Stimulated activated CD8-positive, alpha-beta memory T cell treated with anti-CD3 and anti-CD28 coated beads, Interleukin-12 subunit alpha, Interleukin-12 subunit beta, amount 100 ng/mL, for 4 hours (primary cell): ENCODE measurements at places on chromosomes 12 and 14.

GRCh38 chr14:69152181-69152901, 578 bp downstream of the DCAF5 start:
- DNase-seq: no peak

DNA sequence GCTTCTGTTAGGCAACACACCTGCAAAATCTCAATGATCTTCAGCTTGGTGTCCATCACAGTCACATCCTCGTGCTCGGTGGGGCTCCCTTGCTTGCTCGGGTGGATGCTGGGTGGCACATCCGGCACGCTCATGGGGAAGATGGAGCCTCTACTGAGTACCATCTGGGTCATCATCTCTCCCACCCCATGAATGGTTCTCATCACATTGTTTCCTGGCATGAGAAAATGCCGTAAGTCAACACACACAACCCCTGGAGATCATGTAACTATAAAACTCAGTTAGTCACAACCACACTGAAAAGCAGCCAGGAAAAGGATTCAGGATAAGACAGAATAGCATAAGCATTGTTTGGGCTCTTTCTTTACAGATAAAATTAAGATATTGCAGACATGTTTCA, 201.1 kb downstream of the ITPR2 start:
- no peak for DNase-seq

DNA sequence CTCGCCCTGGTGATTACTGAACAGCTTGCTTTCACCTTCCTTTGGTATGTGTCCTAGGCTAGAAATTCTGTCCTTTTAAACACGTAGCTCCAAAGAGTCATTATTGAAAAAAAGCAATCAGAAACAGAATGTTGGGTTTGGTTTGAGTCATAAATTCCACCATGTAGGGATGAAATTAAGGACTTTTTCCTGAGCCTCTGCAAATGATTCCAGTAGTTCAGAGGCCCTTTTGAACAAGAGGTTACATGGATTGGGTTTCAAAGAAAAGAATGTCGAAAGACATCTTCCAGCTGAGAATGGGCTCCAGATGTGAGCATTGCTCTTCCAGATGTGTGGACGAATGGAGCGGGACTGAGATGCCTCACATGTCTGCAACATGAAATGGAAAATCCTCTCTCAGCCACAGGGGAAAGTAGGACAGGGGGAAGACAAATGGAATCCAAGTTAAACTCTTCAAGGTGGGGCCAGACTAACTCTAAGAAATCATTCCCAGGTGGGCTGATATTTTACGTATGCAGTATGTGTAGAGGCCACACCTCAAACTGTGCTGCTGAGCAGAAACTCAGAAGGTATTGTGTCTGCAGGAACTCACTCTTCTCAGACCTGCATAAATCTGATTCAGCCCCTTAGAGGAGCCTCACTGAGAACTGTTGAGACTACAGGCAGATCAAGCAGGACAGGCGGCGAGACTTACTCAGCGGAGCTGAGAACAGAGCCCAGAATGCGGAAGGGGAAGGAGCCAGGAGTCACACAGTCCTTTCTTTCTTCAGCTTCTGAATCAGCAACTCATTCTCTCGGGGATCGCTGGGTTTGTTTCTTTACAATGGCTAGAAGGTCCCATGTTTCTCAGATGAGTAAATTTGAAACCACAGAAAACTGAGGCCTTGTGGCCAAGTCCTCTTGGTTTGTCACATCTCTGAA, 23.3 kb upstream of the EMP1 start:
- no peak for DNase-seq

GRCh38 chr14:68695326-68695768, 97.5 kb downstream of the ZFP36L1 start:
- DNase-seq: peak; percentile 28

GRCh38 chr12:5626151-5626550, 194.2 kb downstream of the NTF3 start:
- DNase-seq: no peak

DNA sequence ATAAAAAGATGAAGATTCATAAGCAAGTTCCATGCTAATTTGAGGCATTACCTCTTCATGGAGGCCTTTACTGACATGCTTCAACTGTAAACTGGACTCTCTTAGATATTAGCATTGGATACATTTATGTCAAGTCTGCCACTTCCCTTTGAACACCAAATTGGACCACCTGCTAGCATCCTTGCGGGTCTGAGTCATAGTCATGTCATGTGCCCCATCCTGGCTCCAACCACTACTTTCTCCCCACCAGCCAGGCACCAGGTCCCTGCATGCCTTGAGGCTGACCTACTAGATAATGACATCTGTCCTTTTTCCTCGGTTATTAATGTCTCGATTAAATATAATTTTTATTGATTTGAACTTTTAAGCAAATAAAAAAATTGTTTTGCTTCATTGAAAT, 32.9 kb upstream of the EEA1 start:
- no peak for DNase-seq

DNA sequence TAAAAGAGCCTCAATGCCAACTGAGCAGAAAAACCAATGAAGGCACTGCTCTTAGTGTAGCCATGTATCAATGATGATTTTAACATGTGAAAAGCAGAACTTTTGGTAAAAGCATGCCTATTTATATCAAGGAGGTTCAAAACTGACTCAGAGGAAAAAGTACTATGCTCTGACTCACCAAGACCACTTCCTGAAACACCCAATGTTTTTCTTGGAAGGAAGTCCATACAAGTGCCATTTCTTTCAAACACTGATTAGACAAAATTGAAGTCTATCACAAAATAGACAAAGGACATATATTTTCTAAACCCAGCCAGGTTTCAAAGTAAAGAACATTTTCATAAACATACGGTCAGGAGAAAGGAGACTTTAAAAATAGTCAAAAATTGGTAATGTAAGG, 88.6 kb downstream of the EPS8 start:
- no peak for DNase-seq

- DNase-seq: no peak
These were observed 1.8 kb downstream of the PTPN6 start for GRCh38 chr12:6952863-6953441.

DNA sequence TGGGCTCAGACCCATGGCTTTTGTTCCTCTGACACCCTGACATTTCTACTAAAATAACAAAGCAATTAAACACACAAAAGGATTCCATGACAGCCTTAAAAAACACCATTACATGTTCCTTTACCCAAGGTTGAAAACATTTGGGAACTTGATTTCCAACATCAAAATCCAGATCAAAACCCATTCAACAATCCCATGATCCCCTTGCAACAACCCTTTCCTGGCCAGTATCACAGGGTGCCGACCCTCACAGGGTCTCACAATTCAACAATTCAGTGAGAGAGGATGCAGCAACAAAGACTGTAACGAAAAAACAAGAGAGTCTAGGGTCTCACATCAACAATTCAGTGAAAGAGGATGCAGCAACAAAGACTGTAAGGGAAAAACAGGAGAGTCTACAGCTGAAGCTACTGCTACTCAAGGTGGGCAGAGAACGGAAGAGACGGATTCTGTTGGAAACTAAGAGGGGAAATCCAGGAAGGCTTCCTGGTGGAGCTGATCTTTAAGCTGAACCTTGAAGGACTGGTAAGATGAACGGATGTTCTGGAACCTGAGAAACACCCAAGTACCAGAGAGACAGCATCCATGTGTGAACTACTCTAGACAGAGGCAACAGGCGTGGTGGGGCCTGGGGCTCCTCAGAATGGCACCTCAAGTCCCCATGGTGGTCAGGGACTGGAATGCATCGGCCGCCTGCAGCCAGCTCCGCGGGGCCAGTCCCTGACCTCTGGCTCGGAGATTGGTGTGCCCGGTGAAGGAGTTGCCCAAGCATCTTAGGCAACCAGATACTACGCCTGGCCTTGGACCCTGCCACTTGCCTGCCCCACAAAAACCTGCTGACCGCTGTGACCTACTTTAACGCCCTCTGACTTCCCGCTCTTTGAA, 22.7 kb upstream of the ZFP36L1 start:
- DNase-seq: no peak

- peak; percentile 82 for DNase-seq
These were observed at the start of gene GCN1 for GRCh38 chr12:120194534-120195395. GCN1 (minus strand) TSS chr12:120194715; CDS start chr12:120194697, 18 bp downstream.

DNA sequence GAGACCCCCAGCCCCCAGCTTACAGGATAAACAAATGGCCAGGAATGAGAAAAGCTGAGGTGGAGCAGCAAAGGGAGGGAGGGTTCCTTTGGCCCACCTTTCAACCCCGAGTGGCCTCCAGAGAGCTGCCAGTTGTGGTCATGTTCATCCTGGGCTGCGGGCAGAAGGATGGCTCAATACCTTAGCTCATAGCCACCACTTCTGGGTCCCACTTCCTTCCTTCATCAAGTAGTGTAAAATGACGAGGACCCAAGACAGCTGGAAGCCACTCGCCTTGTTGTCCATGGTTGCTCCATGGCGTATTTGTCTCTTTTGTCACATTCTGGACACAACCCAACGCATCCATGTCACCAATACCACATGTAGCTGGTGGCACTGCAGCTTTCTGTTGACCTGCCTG, 24.2 kb downstream of the CRACR2A start:
- DNase-seq: no peak

DNA sequence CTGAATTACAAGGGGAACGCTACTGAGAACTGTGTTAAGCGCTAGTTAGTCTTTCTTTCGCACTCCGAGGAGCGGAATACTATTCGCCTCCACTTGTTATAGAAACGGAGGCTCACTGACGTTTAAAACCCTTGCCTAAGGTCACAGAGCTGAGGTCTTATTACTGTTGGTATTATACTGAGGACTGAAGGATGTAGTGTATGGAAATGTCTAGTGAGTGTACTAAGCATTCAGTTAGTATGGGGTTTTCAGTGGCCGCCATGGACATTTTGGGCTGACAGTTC, 826 bp downstream of the ACADS start:
- DNase-seq: no peak

GRCh38 chr14:100765296-100765695, 38.6 kb downstream of the DLK1 start:
- no peak for DNase-seq

- no peak for DNase-seq
These were observed 149.0 kb upstream of the EEA1 start for GRCh38 chr12:93078059-93078458.

- no peak for DNase-seq
These were observed 328.7 kb downstream of the RAD51B start for GRCh38 chr14:68148276-68148675.

GRCh38 chr12:130880411-130880885, 8.6 kb downstream of the RAN start:
- no peak for DNase-seq

DNA sequence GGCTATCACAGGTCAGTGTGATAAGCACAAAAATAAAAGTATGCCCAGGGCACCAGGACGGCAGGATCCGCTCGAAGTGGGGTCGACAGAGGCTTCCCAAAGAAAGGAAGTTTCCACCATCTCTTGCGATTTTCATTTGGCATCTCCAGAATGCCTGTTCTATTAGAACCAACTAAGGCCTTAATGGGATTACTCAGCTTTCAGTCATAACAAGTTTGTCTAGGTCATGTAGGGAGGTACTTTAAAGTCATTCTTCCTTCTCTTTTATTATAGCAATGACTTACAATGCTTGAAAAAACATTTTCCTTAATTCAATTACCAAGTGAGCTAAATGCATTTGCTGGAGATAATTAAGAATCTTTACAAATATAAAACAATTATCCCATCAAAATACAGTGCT, 83.6 kb upstream of the DIO3 start:
- no peak for DNase-seq

- no peak for DNase-seq
These were observed 60.0 kb downstream of the CHGA start for GRCh38 chr14:92982956-92983355.

GRCh38 chr14:80211153-80212022, at the start of gene DIO2:
DIO2 (minus strand) TSS chr14:80211504; CDS start chr14:80211472, 32 bp downstream.
- DNase-seq: no peak

- DNase-seq: peak; percentile 83
These were observed 16.7 kb upstream of the EID3 start for GRCh38 chr12:104286516-104287482.

- no peak for DNase-seq
These were observed 6.1 kb downstream of the ERGIC2 start for GRCh38 chr12:29374913-29375312.

- DNase-seq: peak; percentile 49
These were observed 778 bp downstream of the TCP11L2 start for GRCh38 chr12:106303202-106303820.

DNA sequence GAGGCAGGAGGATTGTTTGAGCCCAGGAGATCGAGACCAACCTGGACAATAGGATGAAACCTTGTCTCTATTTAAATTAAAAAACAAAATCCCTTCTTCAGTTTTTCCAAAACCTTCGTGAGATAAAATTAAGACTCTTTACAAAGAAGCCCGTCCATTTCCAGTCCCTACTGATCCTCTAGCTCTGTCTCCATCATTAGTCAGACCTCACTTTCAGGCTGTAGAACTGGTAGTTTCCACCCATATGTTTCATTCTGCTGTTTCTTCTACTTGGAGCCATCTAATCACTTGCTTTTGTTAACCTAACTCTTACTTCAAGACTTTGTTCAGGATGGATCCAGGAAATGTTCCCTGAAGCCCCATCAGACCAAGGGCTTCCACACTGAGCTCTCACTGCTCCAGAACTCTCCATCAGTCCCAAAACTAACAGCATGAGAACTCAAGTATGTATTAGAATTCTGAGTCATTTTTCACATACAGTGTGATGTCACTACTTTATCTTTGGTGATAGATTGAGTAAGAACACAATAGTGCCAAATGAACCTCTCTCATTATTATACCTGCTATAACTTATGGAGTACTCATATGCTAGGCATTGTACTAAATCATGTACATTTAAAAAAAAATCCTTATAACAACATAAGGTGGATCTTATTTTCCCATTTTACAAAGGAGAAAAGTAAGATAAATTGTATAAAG, 90.8 kb downstream of the PRICKLE1 start:
- no peak for DNase-seq

DNA sequence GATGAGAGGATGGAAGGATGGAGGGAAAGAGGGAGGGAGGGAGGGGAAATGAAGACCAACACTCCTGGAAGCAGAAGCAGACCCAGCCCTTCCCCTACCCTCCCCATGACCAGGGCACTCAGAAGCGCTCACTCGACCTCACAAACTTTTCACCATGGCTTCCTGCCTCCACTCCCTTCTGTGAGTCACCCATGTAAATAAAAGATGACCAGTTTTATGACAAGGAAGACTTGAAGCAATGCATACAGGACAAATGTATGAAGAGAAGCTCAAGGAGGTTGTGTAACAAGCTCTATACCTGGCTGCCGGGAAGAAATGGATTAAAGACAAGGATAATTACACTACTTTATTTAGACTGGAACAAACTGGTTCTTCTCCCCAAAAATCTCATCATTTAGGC, 63.8 kb downstream of the CDC42BPB start:
- DNase-seq: no peak

DNA sequence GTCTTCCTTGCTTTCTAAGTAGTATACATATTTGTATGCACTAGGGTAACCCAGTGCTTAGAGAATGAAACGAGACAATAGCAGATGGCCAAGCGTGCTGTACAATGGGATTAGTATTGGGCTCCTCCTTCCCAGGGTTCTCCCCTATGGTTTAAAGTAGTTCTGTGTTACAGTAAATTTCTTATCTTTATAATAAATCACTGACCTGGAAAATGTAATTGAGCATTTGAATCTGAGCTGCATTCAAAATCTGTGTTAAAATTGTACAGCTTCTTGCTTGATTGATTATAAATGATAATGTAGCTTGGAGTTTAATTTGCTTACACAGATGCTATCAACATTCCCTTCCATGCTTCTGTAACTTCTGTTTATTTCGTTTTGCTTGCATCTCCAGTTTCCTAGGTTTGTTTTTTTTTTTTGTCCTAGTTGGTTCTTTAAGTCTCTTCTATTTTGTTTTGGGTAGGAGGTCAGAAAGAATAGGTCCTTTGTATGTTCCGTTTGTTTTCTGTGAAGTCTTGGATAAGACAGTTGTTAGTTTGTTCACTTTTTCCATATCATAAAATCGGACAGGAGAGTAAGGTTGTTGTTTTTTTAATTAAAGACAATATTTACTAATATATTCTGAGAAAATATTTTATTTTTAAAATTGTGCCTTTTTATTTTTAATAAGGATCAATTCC, 171.2 kb downstream of the ERC1 start:
- no peak for DNase-seq
